Fibroblast of upper back skin (primary cell): ENCODE measurements at places on chromosomes 11 and 22.

DNA sequence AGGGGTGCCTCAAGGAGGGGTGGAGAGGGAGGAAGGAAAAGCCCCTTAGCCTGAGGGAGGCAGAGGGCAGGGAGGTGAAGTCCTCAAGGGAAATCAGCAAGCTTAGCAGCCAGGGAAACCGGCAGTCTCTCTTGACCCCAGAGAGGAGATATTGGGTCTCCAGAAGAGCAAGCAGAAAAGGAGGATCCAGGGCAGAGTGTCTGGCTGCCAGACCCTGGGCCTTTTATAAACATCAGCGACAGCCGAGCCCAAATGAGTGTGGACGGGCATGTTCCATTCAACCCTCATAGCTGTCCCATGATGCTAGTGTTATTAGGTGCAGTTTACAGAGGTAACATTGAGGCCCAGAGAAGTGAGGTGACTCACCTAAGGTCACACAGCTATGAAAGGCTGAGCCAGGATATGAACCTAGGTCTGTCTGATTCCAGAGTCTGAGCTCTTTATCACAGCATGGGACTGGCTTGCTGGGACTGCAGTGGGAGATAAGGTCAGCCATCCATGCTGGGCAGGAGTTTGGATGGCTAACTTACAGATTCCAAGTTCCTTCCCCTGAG is 9.3 kb downstream of the PRDM11 start:
- no peak for DNase-seq

DNA sequence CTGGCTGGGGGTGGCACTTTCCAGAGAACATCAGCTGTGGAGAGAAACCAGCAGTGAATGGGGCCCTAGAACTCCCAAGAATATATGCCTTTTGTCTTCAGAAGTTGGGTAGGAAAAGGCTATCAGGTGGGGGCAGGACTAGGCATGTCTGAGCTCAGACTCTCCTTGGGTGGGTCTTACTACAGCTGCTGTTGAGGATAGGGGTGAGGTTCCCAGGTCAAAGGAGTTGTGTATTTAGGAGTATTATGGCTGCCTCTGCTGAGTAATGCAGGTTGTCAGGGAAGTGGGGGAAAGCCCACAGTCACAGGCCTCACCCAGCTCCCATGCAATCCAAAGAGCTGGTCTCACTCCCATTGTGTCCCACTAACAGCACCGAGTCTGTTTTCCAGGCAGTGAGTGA is 26.1 kb downstream of the SLC22A9 start:
- DNase-seq: no peak

DNA sequence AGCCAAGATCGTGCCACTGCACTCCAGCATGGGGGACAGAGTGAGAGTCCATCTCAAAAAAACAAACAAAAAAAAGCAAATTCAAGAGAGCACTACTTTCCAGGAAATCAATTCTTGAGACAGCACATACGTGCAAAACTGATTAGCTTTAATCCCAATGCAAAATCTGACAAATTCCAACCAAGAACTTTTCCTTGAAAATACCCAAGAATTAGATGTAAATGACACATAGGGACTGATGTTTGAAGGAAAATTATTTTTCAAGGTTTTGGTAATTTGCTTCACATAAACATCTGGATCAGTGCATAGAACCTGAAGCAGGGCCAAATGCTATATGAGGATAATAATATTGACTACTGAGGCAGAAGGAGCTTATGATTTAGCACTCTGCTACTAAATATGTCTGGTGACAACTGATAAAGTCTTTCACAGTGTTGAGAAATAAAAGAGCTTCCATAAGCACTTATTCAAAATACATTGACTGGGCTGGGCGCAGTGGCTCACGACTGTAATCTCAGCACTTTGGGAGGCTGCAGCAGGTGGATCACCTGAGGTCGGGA is 8.8 kb downstream of the MAJIN start:
- no peak for DNase-seq

DNA sequence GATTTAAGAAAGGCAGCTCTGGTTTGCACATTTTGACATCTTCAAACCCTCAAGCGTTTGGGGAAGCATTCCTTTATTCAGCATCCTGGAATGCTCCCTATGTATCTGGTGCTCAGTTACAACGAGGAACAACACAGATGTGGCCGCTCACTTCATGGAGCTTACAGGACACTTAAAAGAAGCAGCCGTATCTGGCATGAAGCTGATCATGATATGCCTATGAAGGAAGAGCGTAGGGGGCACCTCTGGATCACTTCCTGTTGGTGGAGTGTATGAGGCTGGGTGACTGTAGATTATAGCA is 72.3 kb upstream of the TP53I11 start:
- DNase-seq: peak; percentile 25

GRCh38 chr11:15926071-15926470 is 430.3 kb downstream of the SOX6 start:
- DNase-seq: no peak

DNA sequence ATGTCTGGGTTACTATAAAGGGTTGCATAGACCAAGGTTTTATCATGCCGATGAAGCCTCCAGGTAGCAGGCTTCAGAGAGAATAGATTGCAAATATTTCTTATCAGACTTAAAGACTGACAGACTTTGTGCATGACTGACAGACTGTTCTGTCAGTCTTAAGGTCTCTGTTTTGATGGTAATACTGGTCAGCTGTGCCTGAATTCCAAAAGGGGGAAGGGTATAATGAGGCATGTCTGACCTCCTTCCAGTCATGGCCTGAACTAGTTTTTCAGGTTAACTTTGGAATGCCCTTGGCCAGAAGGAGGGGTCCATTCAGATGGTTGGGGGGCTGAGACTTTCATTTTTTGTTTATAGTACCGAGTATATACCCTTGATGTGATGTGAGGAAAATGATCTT is 4.7 kb upstream of the KCTD14 start:
- no peak for DNase-seq

DNA sequence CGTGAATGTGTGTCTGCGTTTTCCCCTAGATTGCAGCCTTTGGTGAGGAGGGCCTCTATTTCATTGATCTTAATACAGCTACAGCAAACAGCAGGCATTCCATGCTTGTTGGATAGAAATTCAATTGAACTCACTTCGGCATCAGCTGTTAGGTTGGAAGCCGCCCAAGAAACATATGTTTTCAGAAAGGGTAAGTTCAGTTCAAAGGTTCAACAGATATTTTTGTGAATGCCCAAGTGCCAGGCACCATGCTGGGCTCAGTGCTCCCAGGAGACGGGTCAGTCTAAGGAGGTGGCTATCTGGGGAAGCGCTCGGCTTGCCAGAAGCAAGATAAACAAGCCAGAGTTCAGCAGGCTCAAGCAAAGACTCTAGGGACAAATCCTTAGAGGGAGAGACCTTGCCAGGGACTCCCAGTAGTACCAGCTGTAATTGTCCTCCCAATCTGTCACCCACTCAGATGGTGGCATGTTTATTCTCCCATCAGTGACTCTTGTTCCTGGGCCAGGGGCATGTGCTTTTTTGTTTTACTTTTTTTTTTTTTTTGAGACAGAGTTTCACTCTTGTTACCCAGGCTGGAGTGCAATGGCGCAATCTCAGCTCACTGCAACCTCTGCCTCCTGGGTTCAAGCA is 64.5 kb upstream of the LARGE1 start:
- DNase-seq: no peak

DNA sequence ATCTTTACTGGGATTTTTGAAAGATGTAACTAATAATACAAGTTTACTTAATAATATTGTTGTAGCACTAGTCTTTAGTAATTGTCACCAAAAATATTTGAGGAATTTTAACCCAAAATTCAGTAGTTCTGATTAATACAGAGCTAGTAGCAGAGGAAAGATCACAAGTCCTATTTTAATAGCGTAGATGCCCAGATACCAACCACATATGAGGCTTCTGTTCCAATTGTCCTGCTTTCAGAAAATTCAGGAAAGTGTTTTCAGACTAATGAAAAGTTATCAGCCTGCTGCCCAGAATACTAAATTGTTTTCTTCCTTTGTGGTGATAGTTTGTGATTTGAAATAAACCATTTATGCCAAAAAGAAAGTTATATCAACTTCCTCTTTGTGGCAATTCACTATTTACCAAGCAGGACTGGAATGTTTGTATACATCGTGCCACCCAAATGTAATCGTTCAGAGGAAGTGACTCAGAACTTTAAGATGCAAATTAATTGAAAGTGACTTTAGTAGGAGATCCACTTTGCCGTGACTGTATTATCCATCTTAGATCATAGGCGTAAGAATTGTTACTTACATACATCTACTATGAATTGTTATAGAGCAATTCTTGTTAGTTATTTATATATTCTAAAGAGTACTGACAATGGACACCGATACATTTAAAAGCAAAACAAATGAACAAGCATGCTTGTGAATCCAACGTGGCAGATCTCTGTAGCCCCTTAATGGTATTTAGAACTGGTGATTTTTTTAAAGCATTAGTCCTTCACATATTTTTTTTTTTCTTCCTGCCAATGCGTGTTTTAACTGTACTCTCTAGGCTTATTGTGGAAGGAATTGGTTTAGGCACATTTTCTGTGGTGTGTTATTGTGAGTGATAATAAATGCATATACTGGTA is 231.0 kb downstream of the DDX10 start:
- no peak for DNase-seq

DNA sequence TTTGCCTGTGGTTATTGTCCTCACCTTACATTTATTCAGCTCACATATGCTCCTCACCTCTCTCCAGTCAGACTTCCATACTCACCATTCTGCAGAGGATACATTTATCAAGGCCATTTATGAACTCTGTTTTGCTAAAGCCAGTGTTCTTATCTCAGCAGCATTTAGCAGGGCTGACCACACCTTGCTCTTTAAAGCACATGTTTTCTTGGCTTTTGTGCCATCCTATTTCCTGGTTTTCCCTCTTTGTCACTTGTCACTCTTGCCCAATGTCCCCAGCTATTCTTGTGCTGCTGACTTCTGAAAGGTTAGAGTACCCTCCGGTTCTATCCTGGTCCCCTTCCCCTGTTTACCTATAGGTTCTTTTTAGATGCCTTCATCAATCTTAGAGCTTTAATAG is 446.6 kb downstream of the NELL1 start:
- DNase-seq: no peak

- DNase-seq: no peak
These were observed 709.7 kb upstream of the LRRC4C start for GRCh38 chr11:42169191-42169590.

DNA sequence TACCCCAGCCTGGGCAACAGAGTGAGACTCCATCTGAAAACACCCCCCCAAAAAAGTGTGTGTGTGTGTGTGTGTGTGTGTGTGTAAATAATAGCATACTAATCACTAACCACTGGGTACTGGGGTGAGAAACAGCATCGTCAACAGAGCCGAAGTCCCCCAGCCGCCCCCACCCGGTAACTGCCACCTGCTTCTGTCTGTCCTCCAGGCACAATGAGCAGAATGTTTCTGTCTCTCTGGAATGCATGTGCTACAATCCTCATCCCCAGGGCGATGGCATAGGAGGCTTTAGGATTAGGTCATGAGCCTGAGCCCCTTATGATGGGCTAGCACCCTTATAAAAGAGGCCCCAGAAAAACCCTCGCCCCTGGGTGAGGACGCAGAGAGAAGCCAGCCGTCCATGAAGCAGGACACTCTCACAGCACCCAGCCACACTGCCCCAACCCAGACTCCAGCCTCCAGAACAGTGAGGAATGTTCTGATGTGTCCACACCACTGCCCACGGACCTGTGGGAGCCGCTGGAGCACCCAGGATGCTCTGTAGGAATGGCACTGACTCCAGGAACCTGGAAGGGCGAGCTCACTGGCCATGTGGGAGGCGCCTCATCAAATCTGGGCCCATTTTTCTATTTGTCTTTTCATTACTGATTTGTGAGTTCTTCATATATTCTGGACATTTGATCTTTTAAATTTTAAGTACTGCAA is 9.9 kb downstream of the TTLL8 start:
- DNase-seq: no peak

DNA sequence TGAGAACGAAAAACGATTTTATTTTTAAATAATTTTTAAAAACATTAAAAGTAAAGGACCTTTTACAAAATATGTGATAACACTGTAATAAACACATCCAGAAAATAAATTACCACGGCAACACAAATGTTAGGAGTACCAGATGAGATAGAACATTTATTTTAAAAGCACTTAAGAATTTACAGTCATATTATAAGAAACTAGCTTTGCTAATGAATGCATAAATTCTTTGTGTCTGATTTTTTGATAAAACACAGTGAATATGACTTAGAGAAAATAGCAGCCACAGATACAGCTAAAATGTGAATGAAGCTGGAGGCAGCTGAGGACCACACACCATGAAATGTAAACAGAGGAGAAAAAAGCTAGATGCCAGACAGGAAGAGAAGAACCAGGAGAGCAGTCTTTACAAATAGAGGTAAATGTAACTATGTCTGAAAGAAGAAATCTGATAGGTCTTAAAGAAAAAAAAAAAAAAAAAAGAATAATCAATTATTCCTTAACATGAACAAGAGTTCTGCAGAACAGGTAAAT is 14.6 kb downstream of the CCDC34 start:
- DNase-seq: peak; percentile 30

GRCh38 chr11:133930767-133931448 is 25.9 kb downstream of the IGSF9B start:
- no peak for DNase-seq

DNA sequence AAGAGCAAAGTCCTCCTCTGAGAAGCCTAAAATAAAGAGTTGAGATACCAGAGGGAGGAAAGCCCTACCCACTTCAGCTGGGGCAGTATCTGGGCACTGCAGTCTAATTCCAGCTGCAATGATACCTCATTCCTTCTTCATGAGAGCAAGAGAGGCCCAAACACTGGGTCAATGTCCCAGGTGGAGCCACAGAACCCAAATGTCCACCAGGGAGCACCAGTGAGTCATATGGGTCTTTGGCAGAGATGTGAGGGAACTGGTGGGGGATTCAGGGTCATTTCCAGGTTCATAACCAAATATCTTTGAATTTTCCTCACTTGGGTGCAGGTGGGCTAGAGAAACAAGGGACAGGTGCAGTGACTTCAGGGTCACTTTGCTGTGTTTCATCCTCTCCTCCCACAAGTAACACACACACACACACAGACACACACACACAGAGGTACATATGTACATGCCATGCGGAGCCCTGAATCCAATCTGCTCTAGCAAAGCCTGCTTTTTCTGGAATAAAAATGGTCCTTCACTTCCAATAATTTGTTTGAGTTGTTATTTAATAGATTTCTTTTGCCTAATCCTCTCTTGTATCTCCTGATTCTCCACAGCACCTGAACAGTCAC is 585.4 kb downstream of the SOX6 start:
- peak; percentile 48 for DNase-seq

- DNase-seq: peak; percentile 73
These were observed 7.0 kb downstream of the FADD start for GRCh38 chr11:70210051-70210501.

GRCh38 chr11:6142936-6143335 is 27.2 kb downstream of the OR52B2 start:
- DNase-seq: no peak
